ENCODE measurements at places on chromosomes 5 and 9. TPM values are rescaled to one million over a fixed set of nuclear protein-coding genes. Genes with fewer than 3 reads are reported as not detected.

- no peak for DNase-seq
Observed at GRCh38 chr9:95609426-95609825, 92.7 kb upstream of the PTCH1 start.

GRCh38 chr9:37290940-37291485, 131.5 kb upstream of the GRHPR start:
- no peak for DNase-seq

DNA sequence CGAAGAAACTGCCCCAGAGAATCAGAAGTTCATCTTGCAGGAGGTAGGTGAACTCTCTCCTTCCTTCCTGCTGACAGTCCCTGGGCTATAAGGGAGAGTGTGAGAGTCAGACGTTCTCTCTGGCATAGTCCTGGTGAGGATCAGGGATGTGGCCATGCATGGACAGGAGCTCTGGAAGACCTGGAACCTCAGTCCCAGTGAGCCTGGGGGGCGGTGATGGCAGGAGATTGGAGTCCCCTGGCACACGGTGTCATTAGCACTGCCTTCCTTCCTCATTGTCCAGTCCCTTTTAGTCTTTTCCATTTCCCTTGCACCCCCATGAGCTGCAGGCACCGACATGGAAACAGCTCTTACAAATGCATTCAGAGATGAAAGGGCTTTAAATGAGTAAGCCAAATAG, 38.6 kb downstream of the GALNT12 start:
- DNase-seq: no peak

DNA sequence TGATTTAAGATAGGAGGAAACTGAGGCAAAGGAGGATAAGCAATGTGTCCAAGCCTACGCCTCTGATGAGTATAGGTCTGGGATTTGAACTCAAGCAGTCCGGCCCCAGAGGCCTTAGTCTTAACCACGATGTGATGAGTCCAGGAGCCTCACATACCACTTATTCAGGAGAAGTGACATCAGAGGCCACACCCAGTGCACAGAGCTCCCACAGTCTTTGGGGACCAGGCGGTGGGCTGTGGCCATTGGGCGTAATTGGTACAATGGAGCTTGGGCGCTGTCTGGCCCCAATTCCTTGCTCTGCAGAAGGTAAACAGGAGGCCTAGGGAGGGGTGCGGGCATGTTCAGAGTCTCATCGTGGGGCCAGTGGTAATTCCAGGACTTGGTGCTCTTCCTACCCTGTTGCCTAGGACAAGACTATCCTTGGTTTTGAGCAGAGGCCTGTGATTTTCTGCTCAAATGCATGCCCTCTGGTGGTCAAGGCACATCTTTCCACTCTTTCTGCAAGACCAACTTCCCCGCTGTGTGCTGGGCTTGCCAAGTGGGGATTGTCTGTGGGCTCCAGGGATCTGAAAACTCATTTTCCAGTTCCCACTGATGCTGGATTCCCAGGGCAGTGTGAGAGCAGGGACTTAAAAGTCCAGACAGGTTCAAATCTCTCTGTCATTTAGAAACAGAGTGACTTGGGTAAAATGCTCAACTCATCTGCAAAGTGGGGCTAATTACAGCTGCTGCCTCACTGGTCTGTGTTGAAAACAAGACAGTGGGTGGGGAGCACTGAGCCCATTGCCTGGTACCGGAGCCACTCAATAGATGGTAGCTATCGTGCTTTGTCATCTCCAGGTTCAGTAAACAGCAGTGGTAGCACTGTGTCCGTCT, 15.8 kb downstream of the NDST1 start:
- peak; percentile 57 for DNase-seq

DNA sequence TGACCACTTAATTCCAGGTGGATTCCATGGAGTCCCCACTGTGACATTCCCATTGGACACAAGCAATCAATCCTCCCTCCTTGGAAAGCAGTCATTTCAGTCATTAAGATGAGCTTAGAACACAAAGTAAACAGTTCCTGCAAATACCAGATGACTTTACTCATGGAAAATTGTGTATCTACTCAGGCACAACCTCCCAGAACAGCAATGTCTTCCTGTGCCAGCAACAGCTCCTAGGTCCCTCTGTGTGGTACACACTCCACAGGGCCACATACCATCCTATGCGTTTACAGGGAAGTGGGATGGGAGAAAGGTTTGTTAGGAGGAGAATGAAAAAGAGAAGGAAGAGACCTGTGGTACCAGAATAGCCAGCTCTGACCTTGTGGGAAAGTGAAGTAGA, 53.7 kb downstream of the MTMR12 start:
- no peak for DNase-seq

DNA sequence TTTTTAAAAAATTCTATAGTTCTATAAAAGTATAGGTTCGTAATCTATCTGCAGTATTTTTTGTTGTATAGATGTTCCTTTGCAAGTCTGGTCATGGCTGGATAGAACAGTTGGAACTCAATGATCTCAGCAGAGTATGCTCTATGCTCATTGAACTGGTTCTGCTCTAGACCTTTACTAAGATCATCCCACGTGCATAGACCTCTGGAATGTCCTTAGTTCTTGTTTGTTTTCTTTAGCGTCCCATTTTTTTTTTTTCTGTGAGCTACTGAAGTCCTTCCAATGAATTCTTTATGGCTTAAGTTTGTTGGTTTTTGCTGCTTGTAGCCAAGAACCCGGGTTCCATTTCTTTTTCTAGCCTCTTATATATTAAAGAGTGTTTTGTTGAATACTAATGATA, 3.5 kb downstream of the TMEM38B start:
- no peak for DNase-seq

DNA sequence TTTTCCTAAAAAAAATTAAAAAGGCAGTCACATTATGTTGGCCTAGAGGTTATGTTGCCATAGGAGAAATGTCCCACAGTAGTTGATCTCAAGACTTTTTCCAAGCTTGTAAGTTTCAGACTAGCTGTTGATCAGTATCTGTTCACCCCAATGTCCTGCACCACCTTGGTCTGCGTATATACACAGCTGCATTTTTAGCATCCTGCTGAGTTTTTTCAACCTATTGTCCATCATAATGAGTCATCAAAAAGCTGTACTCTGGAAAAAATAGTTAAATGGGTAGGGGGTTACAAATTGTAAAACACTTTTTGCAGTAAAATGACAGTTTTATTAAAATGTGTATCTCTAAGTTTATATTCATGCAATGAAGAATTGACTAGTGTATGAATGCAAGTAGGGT, 53.2 kb upstream of the TMEM171 start:
- DNase-seq: no peak

DNA sequence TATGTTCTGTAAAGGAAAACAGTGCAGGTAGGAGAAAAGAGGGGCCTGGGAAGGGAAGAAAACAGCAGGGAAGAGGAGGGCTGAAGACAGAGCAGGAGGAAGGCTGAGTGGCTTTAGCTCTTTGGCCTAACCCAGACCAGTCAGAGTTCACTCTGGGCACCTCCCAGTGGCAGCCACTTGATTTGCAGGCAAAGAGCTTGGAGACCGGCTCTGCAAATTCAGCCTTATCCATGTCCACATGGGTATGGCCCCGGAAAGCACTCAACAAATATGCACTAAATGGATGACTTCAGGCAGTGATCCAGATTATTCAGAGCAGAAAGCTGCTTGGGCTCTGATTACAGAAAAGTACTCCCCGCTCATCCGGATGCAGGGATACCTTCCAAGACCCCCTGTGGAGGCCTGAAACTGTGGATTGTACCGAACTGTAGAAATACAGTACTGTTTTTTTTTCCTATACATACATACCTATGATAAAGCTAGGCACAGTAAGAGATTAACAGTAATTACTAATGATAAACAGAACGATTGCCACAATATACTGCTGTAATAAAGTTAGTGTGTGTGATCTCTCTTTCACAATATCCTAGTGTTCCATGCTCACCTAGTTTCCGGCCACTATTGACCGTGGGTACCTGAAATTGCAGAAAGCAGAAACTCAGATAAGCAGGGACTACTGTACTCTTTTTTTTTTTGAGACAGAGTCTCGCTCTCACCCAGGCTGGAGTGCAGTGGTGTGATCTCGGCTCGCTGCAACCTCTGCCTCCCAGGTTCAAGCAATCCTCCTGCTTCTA, 4.6 kb upstream of the RNU6ATAC start:
- no peak for DNase-seq

DNA sequence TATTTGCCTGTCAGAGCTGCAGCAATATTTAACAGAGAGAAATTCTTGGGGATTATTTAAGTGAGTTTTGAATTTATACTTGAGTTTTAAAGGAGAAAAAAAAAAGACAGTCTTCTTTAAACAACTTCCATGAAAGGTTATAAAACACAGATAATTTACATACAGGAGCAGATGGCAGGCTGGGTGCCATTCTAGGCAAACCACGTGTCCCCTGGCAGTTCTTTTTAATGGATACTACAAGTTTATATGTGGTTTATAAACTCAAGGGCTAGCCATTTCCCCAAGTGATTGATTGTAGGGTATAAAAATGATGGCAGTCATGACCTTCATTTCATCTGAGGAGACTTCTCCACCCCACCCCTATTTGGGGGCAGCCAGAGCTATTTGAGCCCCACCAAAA, 166.6 kb downstream of the FSTL4 start:
- no peak for DNase-seq

- DNase-seq: no peak
Observed at GRCh38 chr5:75574791-75575190, 36.5 kb upstream of the ANKDD1B start.

DNA sequence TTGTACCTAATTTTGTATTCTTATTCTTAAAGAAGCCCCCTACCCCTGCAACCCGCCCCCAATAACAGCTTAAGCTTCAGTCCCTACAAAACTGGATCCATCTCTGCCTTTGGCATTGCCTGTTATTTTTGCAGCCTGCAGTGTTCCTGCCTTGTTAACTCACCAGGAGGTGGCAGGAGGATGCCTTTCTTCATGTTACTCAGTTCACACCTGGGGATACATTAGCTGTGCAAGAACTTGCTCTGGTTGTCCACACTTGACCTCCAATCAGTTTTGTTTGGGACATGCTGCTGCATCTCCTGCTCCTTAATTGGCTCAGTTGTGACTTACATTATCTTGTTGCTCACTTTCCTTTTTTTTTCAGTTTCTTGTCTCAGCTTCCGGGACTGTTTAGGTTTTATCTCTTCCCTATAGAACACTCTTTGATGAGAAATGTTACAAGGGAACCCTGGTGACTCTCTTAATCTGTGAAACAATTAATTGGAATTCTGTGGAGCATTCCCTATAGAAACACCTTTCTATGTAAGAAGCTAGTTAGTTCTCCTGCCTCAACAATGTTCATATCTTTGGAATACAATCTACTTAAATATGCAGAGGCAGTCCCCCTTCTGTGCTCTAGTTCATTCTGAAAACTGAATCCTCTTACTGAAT, 467.7 kb upstream of the ACO1 start:
- no peak for DNase-seq

- DNase-seq: no peak
Observed at GRCh38 chr9:111349766-111350165, 19.7 kb upstream of the OR2K2 start.

DNA sequence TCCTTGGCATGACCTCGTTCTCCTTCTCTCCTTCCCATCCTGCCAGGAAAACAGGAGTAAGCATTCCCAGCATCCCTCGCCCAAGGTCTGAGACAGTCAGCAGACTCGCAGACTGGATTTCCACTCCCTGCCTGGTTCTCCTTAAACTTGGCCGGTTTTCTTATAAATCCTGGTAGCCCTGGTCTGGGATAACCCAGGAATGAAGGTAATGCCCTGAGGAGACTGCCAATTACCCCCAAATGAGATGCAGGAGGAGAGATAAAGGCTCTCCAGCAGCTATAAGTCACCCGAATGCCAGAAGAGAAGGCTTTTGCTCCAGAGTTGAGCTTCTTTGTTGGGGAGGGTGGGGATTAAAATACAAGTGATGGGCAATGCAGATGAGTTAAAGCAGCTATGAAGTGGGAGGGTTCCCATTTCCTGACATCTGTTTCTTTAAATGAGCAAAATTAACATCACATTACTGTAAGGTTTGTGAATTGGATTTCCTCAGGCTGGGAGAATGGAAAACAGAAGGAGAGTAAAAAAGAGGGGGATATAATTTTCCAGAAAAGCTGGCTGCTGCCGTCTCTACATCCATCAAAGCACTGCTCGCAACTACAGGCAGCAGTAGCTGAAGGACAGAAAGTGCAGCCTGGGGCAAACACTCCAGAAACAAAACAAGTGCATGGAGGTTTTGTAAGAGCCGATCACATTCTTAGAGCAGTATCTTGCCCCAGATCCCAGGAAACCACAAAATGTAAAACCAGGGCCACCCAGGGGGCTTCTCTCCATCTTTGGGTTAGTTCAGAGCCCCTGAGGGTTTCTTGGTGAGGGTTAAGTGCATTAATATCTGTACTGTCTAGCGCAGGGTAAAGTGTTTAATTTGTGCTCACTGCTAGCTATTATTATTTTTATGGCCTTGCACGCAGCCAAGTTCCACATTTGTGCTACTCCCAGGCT, 177.6 kb upstream of the PANK3 start:
- DNase-seq: no peak

- no peak for DNase-seq
Observed at GRCh38 chr9:91835632-91836031, 114.4 kb downstream of the ROR2 start.

GRCh38 chr9:134285215-134285845, 40.9 kb upstream of the RXRA start:
- no peak for DNase-seq

GRCh38 chr9:120524863-120525262, 55.1 kb downstream of the CDK5RAP2 start:
- no peak for DNase-seq

DNA sequence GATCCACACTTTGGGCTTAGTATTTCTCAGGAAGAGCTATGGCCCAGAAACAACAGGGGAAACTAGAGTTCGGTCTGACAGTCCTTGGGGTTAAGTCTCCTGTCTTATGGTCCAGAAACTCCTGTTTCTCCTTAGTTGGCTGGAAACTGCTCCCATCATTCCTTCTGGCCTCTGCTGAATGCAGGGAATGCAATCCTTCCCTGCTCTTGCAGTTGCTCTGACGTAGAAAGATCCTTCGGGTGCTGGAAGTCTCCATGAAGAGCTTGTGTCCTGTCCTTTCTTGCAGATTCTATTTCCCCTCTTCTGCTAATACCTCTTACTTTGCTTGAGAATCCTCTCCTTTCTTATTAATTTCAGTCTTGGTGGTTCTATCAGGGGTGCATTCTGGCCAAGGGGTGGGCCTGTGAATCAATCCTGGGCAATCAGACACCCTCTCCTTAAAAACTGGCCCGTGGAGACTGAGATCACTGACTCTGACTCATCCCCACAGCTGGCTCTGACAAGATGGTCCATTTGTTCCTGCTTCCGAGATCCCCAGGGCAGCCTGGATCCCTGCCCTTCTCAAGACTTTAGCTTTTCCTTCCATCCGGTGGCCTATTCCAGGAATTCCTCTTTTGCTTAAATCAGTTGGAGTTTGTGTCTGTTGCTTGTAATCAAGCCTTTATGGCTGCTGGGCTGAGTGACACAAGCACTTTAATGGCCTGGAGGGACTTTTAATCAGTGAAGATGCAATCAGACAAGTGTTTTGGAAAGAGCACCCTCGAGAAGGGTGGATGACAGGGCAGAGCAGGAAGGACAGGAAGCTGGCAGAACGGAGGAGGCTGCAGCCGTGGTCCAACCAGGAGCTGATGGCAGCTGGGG, 23.7 kb downstream of the PTGS1 start:
- DNase-seq: peak; percentile 50

- DNase-seq: no peak
Observed at GRCh38 chr9:115601434-115601833, 483.5 kb upstream of the TNC start.

Gene IL33
- total RNA-seq: 36.5 TPM

Gene TMEM174
- not detected for total RNA-seq

Gene DBH
- total RNA-seq: not detected

Gene MEIKIN
- not detected for total RNA-seq

Gene PPP2CA
- 219 TPM for total RNA-seq

Gene SMIM33
- total RNA-seq: not detected

Gene LCP2
- total RNA-seq: 4.6 TPM

Gene C9orf153
- total RNA-seq: not detected

Gene HTR1A
- total RNA-seq: not detected

Gene EMB
- 15.9 TPM for total RNA-seq

Gene ZBTB26
- total RNA-seq: 4.3 TPM

Gene INSYN2B
- not detected for total RNA-seq
